T-helper 17 cell (primary cell): ENCODE measurements at places on chromosomes 6 and 20. TPM values are rescaled to one million over a fixed set of nuclear protein-coding genes. Genes with fewer than 3 reads are reported as not detected.

The KCNQ5 gene
- total RNA-seq: 1.5 TPM

The HCK gene
- total RNA-seq: 1.3 TPM

The COL21A1 gene
- total RNA-seq: not detected

DNA sequence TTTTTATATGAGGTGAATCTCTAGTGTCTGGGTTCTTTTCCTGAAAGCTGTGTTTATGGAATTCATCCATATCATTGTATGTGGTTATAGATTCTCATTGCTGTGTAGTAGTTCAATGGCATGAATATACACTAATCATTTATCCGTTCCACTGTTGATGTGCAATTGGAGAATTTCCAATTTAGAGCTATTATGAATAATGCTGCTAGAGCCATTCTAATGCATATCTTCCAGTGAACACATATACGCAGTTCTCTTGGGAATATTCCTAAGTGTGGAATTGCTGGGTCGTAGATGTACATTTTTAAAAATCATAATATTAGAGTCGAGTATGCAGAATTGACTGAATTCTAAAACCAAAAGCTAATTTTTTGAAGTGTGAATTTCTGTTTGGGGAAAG is 327.5 kb upstream of the JAG1 start:
- no peak for DNase-seq

GRCh38 chr6:169266746-169267591 is 13.3 kb upstream of the THBS2 start:
- no peak for DNase-seq

- no peak for DNase-seq
Measured at GRCh38 chr6:89818977-89819335, 638 bp downstream of the MDN1 start.

GRCh38 chr6:170453586-170454511 is 99.3 kb downstream of the PSMB1 start:
- DNase-seq: no peak

DNA sequence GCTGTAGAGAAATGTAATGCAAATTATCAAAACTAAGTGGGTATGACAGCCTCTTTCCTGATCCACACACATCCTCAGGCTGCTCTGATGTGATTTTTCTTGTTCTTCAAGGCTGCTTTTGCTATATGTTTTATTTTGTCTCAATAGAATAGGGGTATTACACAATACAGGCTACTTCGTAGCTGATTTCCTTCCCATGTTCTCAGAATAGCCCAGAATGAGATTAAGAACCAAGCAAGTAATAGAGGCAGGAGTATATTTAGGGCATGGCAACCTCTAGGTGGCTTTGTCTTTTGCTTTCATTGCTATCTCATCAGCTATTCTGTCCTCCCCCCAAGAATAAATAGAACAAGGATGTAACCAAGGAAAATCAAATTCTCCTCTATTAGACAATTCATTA is 241.8 kb downstream of the ALDH8A1 start:
- DNase-seq: no peak

GRCh38 chr20:16167423-16168130 is 405.7 kb downstream of the KIF16B start:
- DNase-seq: no peak

GRCh38 chr6:166335378-166336302 is 6.7 kb downstream of the SFT2D1 start:
- DNase-seq: no peak

GRCh38 chr6:132011582-132011981 is 60.4 kb upstream of the CCN2 start:
- no peak for DNase-seq

GRCh38 chr6:31874836-31875572 is 3.8 kb downstream of the SLC44A4 start:
- no peak for DNase-seq

DNA sequence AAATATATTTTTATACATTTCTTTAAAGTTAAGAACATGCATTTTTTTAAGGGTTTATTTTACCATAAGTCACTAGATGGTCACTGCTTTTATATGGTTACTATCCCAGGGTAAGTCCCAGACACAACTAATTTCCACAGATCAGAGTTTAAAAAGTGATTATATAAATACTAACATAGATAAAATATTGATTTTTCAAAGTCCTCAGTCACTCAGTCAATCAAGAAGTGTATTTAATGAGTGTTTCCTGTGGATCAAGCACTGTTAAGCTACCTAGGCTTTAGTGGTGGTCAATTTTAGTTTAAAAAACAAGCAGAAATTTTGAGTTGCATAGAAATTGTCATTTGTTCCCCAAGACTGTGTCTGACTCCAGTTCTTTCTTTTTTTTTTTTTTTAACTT is 399.5 kb upstream of the SYNCRIP start:
- DNase-seq: no peak

DNA sequence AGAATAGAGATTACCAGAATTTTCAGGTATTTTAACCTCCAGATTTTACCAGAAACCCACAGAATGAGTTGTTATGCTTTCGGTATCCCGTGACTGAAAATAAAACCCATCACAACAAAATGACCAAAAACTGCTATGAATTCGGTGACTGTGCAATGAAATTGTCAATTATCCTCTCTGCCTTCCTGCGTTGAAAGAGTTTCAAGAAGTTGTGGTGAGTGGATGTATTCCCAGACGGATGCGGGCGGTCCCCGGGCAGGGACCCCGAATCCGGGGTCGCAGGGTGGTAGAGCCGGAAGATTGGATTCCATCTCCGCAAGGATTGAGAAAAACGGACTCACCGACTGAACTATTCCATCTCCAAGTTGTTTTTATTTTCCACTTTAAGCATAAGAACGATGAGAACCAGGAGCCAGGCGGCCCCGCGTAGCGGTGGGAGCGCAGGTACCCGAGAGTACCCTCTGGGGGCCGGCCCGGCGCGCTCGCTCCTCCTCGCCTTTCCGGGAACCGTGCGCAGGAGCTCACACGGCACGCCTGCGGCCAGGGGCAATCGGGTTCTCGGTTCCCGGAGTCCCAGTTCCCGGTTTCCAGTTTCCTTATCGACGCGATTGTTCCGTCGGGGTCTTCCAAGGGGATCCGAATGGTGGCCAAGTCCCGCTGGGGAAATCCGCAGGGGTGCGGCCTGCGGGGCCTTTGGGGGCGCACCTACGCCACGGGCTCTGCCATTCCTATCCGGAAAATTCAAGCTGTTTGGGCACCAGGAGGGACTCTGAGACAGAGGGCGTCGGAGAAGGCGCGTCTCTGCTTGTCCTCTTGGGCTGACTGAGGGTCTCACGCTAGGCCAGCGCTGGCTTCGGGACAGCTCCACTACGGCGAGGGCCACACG is 104.9 kb upstream of the PRDM1 start:
- peak; percentile 27 for DNase-seq

- DNase-seq: no peak
Measured at GRCh38 chr20:1567392-1568162, 10.1 kb upstream of the SIRPD start.

- no peak for DNase-seq
Measured at GRCh38 chr6:40972190-40972589, 66.8 kb downstream of the UNC5CL start.
